Skeletal muscle cell (primary cell): ENCODE measurements at places on chromosomes 3 and 15.

DNA sequence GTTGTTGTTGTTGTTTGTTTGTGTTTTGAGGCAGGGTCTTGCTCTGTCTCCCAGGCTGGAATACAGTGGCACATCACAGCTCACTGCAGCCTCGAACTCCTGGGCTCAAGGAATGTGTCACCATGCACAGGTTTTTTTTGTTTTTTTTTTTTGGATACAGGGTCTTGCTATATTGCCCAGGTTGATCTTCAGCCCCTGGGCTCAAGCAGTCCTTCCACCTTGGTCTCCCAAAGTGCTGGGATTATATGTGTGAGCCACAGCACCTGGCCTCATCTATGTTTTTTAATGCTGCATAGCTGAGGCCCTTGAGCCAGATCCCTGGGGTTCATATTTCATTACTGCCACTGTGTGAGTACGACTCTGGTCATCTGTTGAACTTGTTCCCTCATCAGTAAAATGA is 352.6 kb downstream of the FEZF2 start:
- no peak for DNase-seq

- peak; percentile 78 for DNase-seq
Observed at GRCh38 chr3:66795365-66795764, 202.7 kb upstream of the KBTBD8 start.

- DNase-seq: no peak
Observed at GRCh38 chr3:162332344-162332743, 835.7 kb downstream of the OTOL1 start.

GRCh38 chr3:117278424-117279190 is 569.0 kb downstream of the TUSC7 start:
- DNase-seq: no peak

- no peak for DNase-seq
Observed at GRCh38 chr3:54305409-54306099, 183.2 kb downstream of the CACNA2D3 start.
